Activated CD4-positive, alpha-beta T cell treated with anti-CD3 and anti-CD28 coated beads, Interleukin-2, amount 10 ng/mL, durations not matched to agents 7 days and 5 days (primary cell): ENCODE measurements at places on chromosomes 12 and 14. TPM values are rescaled to one million over a fixed set of nuclear protein-coding genes. Genes with fewer than 3 reads are reported as not detected.
A peak's percentile ranks its signal among the peaks of the same experiment; 100 is the strongest.

GRCh38 chr12:75390899-75391538 is at the start of gene GLIPR1L2:
Gene GLIPR1L2, plus strand, starts transcription at chr12:75391089. Its CDS starts 28 bp downstream, at chr12:75391117.
- H3K4me3 ChIP-seq = peak within 1 kb of the TSS; percentile 86
- no peaks in the 10 kb centered on the region for H3K27me3 ChIP-seq
- H3K4me1 ChIP-seq = peaks cover 43% of the 10 kb centered on the region
- H3K27ac ChIP-seq = peak within 1 kb of the TSS; percentile 94
- H3K36me3 ChIP-seq = no peaks in the 10 kb centered on the region

GRCh38 chr12:79255288-79255687 is 390.7 kb downstream of the SYT1 start:
- H3K27ac ChIP-seq = no peak overlapping the region
- H3K36me3 ChIP-seq = no peaks in the 10 kb centered on the region
- no peak overlapping the region for H3K4me3 ChIP-seq
- H3K4me1 ChIP-seq = no peaks in the 10 kb centered on the region
- H3K27me3 ChIP-seq = no peaks in the 10 kb centered on the region
- DNase-seq = no peak

DNA sequence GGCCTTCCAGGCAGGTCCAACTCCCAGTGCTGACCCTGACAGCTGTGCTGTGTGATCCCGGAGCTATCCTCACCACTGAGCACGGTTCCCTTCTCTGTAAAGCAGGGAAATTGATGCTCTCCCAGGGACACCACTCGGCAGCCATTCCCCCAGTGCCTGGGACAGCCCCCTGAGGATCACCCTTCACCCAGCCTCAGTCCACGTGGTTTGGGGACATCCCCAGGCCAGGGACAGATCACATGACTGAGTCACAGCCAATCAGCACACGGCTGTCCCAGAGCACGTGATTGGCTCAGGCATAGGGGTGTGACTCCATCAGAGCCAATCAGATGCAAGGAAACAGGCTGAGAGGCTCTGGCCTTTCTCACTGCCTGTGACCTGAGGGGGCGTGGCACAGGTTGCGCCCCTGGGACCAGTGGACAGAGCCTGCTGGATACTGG is 68.8 kb upstream of the SFSWAP start:
- peaks cover 3% of the 10 kb centered on the region for H3K27me3 ChIP-seq
- no peak overlapping the region for H3K27ac ChIP-seq
- DNase-seq = no peak
- H3K4me3 ChIP-seq = no peak overlapping the region
- no peaks in the 10 kb centered on the region for H3K36me3 ChIP-seq
- H3K4me1 ChIP-seq = no peaks in the 10 kb centered on the region

GRCh38 chr12:122467983-122468382 is 32.7 kb downstream of the ZCCHC8 start:
- H3K36me3 ChIP-seq = no peaks in the 10 kb centered on the region
- H3K4me1 ChIP-seq = peaks cover 10% of the 10 kb centered on the region
- H3K27me3 ChIP-seq = no peaks in the 10 kb centered on the region
- no peak overlapping the region for H3K27ac ChIP-seq

The ANO4 gene
- not detected for total RNA-seq

The ARHGDIB gene
- total RNA-seq = 1,588 TPM
